ENCODE measurements at places on chromosomes 16 and 17. TPM values are rescaled to one million over a fixed set of nuclear protein-coding genes. Genes with fewer than 3 reads are reported as not detected.
A peak's percentile ranks its signal among the peaks of the same experiment; 100 is the strongest.

IGFALS gene
- total RNA-seq = under 0.01 TPM

- no peak for DNase-seq
Observed at GRCh38 chr16:88382491-88383400, at the start of gene ZNF469. TSS of gene ZNF469 (plus strand) at chr16:88382959. CDS start at chr16:88427471, 44,512 bp downstream.

GRCh38 chr16:16118337-16118736, 105.0 kb downstream of the ABCC6 start:
- no peak for DNase-seq

ATP2A3 gene
- total RNA-seq = under 0.01 TPM

GRCh38 chr16:75263963-75264445, 12.6 kb upstream of the BCAR1 start:
- DNase-seq = no peak

- no peak for DNase-seq
Observed at GRCh38 chr16:19716183-19716582, 1.8 kb downstream of the KNOP1 start.

DNA sequence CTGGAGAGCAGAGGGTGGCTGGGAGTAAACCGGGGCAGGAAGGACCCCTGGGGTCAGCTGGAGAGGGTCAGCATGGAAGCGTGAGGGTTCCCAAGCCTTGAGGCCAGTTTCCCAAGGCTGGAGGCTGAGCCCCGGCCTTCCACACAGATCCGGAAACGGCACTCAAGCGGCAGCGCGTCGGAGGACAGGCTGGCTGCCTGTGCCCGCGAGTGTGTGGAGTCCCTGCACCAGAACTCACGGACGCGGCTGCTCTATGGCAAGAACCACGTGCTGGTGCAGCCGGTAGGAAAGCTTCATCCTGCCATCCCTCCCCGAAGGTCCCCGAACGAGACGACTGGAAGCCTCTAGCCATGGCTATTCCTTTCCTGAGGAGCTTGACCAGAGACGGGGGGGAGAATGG, 26.0 kb downstream of the SGSM2 start:
- no peak for DNase-seq

GRCh38 chr16:84044118-84044488, 1.5 kb upstream of the SLC38A8 start:
- DNase-seq = no peak

GRCh38 chr17:72354071-72354470, 233.3 kb downstream of the SOX9 start:
- DNase-seq = no peak

TBC1D3B gene
- total RNA-seq = 0.79 TPM

OR1E1 gene
- total RNA-seq = not detected

- DNase-seq = peak; percentile 63
Observed at GRCh38 chr17:42266918-42267766, 9.0 kb downstream of the STAT5B start.

GRCh38 chr17:80034791-80035686, 633 bp downstream of the TBC1D16 start:
- DNase-seq = peak; percentile 10

DNA sequence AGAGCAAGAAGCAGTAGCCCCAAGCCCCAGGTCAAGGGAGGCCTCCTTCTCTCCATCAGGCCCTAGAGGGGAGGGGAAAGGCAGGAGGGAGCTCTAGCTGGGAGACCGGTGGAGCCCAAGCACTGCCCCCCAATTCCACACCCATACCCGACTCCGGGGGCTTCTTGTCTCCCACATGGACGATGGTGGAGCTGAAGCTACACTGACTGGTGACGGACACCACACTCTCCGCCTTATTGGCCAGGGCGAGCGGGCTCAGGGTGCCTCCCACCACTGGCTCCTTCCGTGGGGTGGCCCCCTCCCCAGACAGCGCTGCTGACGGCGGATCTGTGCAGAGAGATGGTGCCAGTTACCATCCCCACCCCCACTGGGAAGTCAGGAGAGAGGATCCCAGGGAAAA, 6.4 kb downstream of the PER1 start:
- DNase-seq = no peak

SLX1B gene
- 4.2 TPM for total RNA-seq

HOXB6 gene
- total RNA-seq = not detected

Data from bronchial epithelial cell (primary cell).